ENCODE measurements at places on chromosomes 5 and 9. TPM values are rescaled to one million over a fixed set of nuclear protein-coding genes. Genes with fewer than 3 reads are reported as not detected.

The MARVELD2 gene
- total RNA-seq, result 24.8 TPM

The CER1 gene
- not detected for total RNA-seq

The SPINK7 gene
- total RNA-seq, result 4.3 TPM

The TRPM3 gene
- total RNA-seq, result not detected

The LURAP1L gene
- total RNA-seq, result 22.4 TPM

The SHLD3 gene
- total RNA-seq, result 3.9 TPM

Data from tracheal epithelial cell (primary cell).